ENCODE measurements at places on chromosomes 5 and 9. TPM values are rescaled to one million over a fixed set of nuclear protein-coding genes. Genes with fewer than 3 reads are reported as not detected.
A peak's percentile ranks its signal among the peaks of the same experiment; 100 is the strongest.

- DNase-seq, result no peak
Measured at GRCh38 chr5:150315245-150315644, 12.5 kb upstream of the ARSI start.

Gene PCDHGB1
- total RNA-seq, result not detected

Gene FOXD4L6
- not detected for total RNA-seq

DNA sequence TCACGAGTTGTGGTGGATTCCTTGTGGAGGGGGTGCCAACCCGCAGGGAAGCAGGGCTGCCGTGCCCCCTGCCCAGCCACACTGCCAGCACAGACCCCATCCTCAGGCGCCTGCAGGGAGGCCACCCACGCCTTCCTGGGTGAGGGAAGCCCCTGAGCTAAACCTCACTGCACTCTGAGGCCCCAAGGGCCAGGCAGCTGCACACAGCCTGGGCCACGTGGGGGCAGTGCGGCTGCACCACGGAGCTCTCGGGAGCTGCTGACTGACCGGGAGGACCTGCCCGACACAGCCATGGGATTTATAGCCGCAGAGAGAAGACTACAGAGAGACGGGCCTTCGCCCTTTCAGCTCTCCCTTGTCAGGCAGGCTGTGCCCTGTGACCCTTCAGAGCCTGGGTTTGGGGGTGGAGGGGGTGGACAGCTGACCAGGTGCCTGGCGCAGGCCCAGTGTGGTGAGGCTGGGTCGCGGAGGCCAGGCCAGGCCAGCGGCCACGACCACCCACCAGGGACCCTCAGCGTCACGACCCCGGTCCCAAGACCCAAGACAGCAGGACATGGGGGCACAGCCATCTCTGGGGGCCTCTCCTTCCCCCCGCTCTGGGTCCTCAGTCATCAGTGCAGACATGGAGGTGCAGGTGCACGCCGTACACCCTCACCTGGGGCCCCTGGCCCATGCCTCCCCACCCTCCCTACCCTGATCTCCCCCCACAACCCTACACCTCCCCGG is 4.3 kb upstream of the AHRR start:
- peak; percentile 63 for DNase-seq

Gene CTXN3
- total RNA-seq, result not detected

Gene AGXT2
- not detected for total RNA-seq

DNA sequence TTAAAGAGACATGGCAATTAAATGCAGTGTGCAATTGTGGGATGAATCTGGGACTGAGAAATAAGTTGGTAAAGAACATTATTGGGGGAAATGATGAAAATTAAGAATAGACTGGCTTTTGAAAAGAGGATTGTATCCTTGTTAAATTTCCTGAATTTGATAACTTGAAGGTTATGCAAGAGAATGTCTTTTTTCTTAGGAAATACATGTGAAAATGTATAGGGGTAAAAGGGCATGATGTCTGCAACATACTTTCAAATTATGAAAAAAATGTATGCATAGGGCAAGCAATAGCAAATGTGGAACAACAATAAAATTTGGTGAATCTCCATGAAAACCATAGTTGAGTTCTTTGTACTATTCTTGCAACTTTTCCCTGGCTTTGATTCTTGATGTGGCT is 24.1 kb downstream of the PTTG1 start:
- no peak for DNase-seq

GRCh38 chr5:132385326-132386105 is 16.0 kb downstream of the SLC22A5 start:
- peak; percentile 57 for DNase-seq

All from activated naive CD4-positive, alpha-beta T cell treated with anti-CD3 and anti-CD28 coated beads, Interleukin-2, amount 50 U/mL, for 72 hours (primary cell).